Stimulated activated CD4-positive, alpha-beta T cell treated with anti-CD3 and anti-CD28 coated beads, Interleukin-2, amount 100 ng/mL, for 24 hours (primary cell): ENCODE measurements at places on chromosomes 7 and 10.

DNA sequence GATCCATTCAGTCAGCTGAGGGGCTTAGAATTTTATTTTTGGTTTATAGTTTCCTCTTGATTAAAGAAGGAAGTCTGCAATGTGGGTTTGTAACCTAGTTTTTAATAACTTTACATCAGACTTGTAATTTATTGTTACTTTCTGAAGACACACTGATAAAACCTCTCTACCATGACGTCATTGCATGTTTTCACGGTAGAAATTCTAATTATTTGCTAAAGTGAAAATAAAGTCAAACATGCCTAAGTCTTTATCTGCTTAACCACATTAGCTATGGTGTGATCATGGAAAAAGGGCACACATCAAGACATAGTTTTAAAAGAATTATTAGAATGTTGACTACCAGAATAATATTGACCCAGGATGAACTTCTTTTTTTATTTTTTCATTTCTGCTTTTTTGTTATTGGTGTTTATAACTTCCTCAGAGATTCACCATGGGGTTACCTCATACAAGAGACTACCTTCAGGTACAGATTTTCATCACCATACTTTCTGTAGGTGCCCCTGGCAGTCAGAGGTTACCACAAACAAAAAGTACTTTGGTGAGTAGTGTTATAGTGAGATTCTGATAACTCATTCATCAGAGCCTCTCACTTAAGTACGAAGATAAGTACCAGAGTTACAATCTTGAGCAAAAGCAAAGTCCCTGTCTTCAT, 7.0 kb upstream of the PANK1 start:
- no peak for DNase-seq

GRCh38 chr7:81297317-81297716, 378.5 kb upstream of the SEMA3C start:
- no peak for DNase-seq

DNA sequence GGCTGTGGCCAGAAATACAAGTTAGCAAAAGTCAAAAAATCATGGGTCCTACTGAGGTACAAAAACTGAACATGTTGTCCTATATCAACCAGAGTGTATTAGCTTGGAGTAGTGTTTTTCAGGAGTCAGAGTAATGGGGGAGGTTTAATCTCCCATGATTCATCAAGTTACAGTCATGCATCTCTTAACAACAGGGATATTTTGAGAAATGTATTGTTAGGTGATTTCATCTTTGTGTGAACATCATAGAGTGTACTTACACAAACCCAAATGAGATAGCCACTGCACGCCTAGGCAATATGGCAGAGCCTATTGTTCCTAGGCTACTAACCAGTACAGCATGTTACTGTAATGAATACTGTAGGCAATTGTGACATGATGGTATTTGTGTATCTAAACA, 14.9 kb upstream of the TES start:
- DNase-seq = no peak

- no peak for DNase-seq
Measured at GRCh38 chr7:17870406-17870805, 69.9 kb downstream of the SNX13 start.

DNA sequence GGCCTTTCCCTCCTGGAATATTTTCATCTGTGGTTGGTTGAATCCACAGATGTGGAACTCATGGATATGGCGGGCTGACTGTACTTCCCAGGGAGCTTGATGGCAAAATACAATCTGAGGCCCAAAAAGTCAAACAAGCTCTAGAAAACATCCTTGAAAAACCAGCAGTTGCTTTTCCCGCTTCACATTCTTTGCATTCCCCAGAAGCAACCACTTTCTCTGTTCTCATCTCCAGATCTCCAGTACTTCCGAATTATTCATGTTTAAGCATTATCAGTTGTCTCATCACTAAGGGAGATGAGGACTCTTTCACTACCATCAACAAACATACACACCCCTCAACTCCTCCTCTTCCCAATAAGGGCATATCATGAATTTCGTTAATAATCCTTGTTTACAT, 55.3 kb downstream of the KIF5B start:
- no peak for DNase-seq

GRCh38 chr7:144628176-144628575, 207.7 kb downstream of the TPK1 start:
- no peak for DNase-seq

- no peak for DNase-seq
Measured at GRCh38 chr7:154735766-154736165, 267.2 kb downstream of the PAXIP1 start.
